ENCODE measurements at places on chromosomes 11 and 22.
A peak's percentile ranks its signal among the peaks of the same experiment; 100 is the strongest.

GRCh38 chr11:117273550-117274289 is 17.4 kb upstream of the BACE1-AS start:
- peak; percentile 95 for DNase-seq

- no peak for DNase-seq
Measured at GRCh38 chr22:18042685-18043084, 18.3 kb upstream of the MICAL3 start.

DNA sequence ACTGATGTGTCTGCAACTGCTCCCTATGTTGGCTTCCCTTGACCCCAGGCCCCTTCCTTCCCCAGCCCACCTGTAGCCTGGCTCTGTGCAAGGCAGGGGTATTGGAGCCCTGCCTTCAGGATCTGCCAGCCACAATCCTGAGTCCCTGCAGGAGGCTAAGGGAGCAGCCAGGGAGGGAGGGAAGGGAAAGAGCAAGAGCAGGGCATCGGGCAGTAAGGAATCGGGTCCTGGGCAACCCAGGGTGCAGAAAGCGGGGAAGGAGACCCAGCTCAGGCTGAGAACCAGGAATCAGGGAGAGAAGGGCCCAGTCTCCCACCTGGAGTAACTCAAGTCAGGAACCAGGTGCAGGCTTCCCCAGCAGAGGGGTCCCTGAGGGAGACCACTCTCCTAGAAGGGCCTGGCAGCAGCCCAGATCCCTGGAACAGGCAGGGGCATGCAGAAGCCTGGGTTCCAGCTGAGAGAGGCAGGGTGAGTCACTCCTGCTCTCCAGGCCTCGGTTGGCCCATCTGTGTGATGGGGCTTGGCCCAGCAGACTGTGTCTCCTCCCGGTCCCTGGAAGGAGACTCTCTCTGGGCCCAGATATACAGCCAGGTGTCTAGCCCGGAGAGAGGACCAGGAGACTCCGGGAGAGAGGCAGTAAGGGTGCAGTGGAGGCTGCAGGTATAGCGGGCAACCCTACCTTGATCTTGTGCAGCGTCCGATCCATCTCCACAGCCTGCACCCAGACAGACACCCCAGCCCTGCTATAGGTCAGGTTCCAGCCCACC is 13.4 kb downstream of the STARD10 start:
- DNase-seq: no peak

GRCh38 chr11:1073261-1073724 is 1.4 kb upstream of the MUC2 start:
- peak; percentile 37 for DNase-seq

DNA sequence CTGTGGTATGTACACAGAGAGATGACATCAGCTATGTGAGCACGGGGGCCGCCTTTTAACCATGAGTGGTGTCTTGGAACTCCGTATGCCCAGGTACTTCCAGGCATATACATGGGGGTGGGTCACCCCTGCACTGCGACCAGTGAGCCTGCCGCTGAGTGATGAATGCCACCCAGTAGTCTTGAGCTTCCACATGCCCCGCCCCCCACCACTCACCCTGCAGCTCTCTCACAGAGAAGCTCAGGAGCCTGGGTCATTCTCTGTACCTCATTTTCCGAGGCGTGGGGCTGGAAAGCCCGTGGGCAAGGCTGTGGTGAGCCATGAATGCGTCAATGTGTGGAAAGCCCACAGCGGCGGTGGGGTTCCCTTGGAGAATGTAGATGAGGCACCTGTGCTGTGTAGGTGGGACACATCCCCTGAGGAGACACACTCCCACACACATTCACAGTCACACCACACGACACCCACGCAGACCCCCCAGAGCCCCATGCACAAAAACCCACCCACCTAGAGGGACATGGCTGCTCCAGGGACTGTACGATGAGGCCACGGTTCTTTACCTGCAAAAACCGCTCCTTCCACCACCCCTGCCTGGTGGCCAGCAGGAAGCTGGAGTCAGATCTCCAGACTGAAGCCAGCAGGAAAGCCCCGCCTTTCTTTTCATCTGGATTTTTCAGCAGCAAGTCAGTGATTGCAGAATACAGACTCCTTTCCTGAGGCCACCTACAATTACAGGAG is 67.6 kb downstream of the PIWIL3 start:
- DNase-seq: no peak

GRCh38 chr11:128689948-128690664 is 3.8 kb upstream of the FLI1 start:
- DNase-seq: no peak

GRCh38 chr22:48993655-48994054 is 834.0 kb downstream of the BRD1 start:
- no peak for DNase-seq

DNA sequence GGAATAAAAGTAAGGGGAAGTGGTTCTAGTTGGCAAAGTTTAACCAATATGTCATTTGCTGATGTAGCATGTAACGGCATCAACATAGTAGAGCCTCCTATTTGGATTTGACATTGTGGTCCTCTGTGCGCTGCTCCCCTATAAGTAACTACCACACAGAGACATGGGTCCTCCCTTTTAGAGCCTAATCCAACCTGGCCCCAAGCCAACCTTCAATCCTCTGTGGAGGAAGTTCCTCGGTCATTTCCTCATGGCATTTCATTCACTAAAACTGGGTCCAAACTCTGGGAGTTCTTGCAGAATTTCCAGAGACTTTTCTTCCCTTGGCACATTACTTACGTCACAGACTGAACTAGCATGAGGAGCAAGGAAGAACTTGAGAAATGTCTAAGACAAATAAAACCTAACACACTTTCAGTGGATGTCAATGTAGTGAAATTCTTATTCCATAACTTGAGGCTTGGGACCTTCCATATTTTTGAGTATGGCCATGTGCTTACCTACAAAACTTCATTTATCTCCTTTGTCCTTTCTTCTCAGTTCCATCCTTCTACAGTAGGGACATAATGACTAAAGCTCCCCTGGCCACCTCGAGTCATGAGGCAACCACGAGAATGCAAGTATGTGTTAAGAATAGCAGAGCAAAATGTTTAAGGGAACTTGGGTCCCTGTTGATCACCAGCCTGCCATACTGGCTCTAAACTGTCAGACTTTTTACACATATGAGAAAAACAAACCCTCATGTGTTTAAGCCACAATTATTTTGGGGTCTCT is 34.7 kb downstream of the MMP20 start:
- no peak for DNase-seq

DNA sequence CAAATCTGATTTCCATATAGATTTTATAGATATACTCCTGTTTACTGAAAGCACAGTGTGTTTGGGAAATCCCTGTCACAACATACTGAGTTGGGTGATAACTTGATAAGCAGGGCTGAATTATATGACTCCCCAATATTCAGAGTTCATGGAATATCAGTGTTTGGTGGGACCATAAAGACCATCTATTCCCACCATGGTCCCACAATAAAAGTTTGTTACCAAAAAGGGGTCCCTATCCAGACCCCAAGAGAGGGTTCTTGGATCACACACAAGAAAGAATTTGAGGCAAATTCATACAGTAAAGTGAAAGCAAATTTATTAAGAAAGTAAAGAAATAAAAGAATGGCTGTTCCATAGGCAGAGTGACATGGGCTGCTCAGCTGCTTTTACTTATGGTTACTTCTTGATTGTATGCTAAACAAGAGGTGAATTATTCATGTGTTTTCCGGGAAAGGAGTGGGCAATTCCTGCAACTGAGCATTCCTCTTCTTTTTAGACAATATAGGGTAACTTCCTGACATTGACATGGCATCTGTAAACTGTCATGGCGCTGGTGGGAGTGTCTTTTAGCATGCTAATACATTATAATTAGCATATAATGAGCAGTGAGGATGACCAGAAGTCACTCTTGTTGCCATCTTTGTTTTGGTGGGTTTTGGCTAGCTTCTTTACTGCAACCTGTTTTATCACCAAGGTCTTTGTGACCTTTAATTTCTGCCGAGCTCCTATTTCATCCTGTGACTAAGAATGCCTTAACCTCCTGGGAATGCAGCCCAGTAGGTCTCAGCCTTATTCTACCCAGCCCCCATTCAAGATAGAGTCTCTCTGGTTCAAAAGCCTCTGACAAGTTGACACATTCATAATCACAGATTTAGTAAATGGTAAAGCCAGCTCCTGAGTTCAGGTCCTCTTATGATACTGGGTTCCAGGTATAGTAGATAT is 240.6 kb upstream of the PDGFD start:
- DNase-seq: peak; percentile 66

DNA sequence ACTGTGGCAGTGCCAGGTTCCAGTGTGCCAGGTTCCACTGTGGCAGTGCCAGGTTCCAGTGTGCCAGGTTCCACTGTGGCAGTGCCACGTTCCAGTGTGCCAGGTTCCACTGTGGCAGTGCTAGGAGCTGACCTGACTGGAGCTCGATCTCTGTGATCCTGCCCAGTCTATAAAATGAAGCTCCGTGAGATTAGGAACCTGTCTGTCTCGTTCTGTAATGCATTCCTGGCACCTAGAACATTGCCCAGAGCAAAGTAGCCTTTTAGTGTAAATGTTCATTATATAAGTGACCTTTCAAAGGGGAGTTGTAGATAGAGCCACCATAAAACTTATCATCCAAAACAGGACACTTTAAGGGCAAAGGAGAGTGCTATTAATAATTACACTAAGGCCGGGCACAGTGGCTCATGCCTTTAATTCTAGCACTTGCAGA is 36.0 kb downstream of the ART5 start:
- DNase-seq: no peak

DNA sequence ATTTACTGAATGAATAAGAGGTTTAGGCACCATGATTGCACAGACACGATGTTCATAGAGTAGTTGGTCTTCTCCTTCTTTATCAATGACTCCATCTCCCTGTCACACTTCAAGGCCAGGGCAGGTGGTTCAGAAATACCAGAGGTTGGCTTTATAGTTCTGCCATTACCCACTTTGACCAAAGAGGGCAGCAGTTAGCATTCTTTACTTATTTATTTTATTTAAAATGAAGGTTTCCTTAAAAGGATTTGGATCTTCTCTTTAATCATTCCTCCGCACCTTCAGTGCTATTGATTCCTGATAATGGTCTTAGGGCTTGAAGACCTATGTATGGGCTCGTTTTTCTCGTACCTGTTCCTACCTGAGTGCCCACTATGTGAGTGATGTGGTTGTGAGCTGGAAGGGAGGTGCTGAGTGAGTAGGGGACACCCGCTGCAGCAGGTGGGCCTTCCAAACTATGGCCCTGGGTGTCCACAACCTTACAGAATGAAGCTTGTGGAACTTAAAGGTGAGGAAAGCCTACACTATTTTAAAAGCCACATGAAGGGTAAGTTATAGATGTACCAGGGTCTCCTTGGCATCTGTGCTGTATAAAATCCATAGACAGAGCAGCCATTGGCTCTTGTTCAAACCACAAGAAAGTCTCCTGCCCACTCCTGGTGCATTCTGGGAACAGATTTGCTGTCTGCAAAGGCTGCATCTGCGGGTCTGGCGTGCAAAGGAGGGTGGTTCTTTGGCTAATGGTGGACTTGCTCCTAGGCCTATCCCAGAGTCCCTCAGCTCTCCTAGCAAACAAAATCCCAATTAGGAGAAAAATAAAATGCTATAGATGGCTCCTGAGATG is 35.0 kb downstream of the TIMP3 start:
- no peak for DNase-seq

- no peak for DNase-seq
Measured at GRCh38 chr22:35839841-35840301, 122.2 kb downstream of the APOL5 start.

DNA sequence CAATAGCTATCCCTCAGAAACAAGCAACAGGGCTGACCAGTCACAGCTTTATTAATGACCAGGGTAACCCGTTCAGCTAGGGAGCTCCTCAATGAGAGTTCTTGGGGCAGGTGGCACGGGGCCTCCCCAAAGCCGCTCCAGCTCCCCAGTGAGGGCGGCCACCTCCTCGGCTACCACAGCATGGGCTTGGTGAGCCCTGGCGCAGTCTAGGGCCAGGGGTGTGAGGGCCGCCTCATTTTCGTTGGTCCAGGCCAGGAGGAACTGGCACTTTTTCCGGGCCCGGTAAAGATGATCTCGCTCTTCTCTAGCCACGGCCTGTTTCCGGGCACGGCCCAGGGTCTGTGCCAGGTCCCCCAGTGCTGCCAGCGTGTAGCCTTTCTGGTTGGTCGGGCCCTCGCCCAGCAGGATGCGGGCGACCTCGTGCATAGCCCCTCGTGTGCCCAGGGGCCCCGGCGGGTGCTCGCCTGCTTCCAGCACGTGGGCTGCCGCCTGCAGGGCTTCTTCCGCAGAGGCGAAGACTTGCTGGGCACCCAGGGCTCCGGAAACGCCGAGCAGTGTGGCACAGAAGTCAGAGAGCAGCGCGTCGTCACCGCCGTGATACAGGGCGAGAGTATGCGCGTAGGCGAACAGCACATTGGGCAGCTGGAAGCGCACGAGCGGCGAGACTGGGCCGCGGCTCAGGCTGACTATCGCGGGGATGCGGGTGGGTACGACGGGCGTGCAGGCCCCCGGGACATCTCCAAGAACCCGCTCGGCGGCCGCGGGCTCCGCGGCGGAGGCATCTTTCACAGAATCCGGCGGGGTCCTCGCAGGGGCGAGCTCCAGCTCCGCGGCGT is 913 bp downstream of the ZNHIT2 start:
- peak; percentile 30 for DNase-seq

DNA sequence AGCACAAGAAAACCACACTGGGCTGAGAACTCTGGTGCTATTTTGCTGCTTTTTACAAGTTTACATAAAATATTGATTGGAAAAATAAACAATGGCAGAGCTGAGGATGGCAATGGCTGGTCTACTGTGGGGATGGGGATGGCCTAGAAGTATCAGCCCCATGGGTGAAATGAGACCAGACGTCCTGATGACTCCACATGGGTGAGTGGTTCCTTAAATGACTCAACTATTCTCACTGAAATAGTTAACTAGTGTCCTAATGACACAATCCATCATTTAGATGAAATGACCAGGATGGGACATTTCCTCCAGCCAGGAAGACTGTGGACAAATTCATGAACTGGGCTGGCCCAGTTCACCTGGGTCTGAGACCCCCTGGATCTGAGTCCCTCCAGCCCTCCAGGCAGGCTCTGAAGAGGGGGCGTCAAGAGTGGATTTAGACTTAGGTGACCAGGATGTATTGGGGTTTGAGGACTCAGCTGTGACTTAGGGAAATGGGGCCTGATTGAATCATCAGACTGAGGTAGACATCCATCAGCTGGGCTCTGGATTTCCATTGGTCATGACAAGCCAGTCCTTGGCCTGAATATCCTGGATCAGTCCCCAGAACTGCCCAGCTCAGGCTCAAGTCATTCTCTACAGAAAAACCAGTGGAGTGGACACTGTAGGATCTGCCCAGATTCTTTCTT is 98.2 kb upstream of the IGLL5 start:
- no peak for DNase-seq
